ENCODE measurements at places on chromosomes 2 and 18. TPM values are rescaled to one million over a fixed set of nuclear protein-coding genes. Genes with fewer than 3 reads are reported as not detected.

FASTKD2 gene
- total RNA-seq, result 77.4 TPM

SH2D6 gene
- not detected for total RNA-seq

HEATR5B gene
- 17.9 TPM for total RNA-seq

RPRM gene
- total RNA-seq, result 54.1 TPM

GKN1 gene
- total RNA-seq, result not detected

SFT2D3 gene
- 13.5 TPM for total RNA-seq

STEAP3 gene
- total RNA-seq, result 2.8 TPM

ANKRD44 gene
- 25.9 TPM for total RNA-seq

PRSS56 gene
- not detected for total RNA-seq

CSRNP3 gene
- 5.9 TPM for total RNA-seq

ANKRD30B gene
- not detected for total RNA-seq

ACMSD gene
- total RNA-seq, result not detected

MAL gene
- total RNA-seq, result 0.29 TPM

UGT1A4 gene
- not detected for total RNA-seq

STPG4 gene
- total RNA-seq, result not detected

KIF1A gene
- total RNA-seq, result 0.37 TPM

SERPINB2 gene
- 8.2 TPM for total RNA-seq

TMEM214 gene
- total RNA-seq, result 54.2 TPM

ADAM23 gene
- total RNA-seq, result 11.9 TPM

C1QL2 gene
- total RNA-seq, result not detected

GNAL gene
- total RNA-seq, result 16.1 TPM

TMEM247 gene
- not detected for total RNA-seq

COLEC12 gene
- total RNA-seq, result 28.4 TPM

PAX3 gene
- not detected for total RNA-seq

SMCHD1 gene
- total RNA-seq, result 270 TPM

TEKT4 gene
- not detected for total RNA-seq

PAX8 gene
- total RNA-seq, result 6.4 TPM

ST8SIA3 gene
- total RNA-seq, result not detected

C2orf80 gene
- not detected for total RNA-seq

ACVR1C gene
- total RNA-seq, result 0.85 TPM

NMUR1 gene
- total RNA-seq, result 0.67 TPM

NPC1 gene
- 55.0 TPM for total RNA-seq

HOXD12 gene
- total RNA-seq, result not detected

MC5R gene
- total RNA-seq, result not detected

CAVIN2 gene
- total RNA-seq, result 37.3 TPM

ANO7 gene
- total RNA-seq, result 3.8 TPM

GREB1L gene
- 13.6 TPM for total RNA-seq

IFIH1 gene
- 31.4 TPM for total RNA-seq

POTEC gene
- total RNA-seq, result not detected

PRKAG3 gene
- not detected for total RNA-seq

LRRC30 gene
- total RNA-seq, result not detected

PLCL1 gene
- total RNA-seq, result 17.7 TPM

SPHKAP gene
- total RNA-seq, result not detected

MYOM1 gene
- total RNA-seq, result 15.8 TPM

DSG2 gene
- 25.0 TPM for total RNA-seq

PROKR1 gene
- total RNA-seq, result 0.27 TPM

CYP26B1 gene
- total RNA-seq, result 1.4 TPM

SELENOI gene
- 27.9 TPM for total RNA-seq

RRM2 gene
- not detected for total RNA-seq

CLEC4F gene
- total RNA-seq, result 2.4 TPM

HNMT gene
- total RNA-seq, result 66.2 TPM

ACOXL gene
- not detected for total RNA-seq
